Activated naive CD4-positive, alpha-beta T cell (primary cell): ENCODE measurements at places on chromosomes 6 and 20.
A peak's percentile ranks its signal among the peaks of the same experiment; 100 is the strongest.

DNA sequence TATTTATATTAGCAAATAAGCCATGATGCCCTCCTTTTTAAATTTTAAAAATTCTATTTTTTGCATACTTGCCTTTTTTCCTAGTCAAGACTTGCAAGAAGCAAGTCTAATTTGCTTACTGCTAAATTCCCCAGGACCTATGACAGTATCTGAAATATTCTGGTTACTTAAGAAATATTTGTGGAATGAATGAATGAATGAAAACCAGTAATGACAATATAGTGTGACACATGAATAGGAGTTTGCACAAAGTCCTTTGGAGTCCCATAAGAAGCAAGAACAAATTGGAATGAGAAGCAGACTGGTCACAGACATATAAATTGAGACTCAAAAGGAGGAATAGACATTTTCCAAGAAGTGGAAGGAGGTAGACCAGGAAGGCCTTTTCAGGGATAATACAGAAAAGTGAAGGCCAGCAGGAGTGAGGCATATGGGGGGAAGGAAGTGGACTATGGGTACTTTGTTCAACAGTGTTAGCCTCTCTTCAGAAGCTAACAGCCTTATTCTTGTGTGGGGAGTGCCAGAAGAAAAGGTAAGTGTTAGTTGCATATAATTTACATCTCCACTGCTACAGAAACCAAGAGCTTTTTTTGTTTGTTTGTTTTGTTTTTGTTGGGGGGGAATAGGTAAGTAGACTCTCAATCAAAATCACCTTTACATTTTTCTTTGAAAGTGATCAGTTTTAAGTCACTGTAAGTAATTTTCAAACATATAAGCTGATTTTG, 93.6 kb upstream of the FAM184A start:
- no peak for DNase-seq

GRCh38 chr6:27188885-27189418, 58.5 kb upstream of the PRSS16 start:
- no peak for DNase-seq

- peak; percentile 69 for DNase-seq
Observed at GRCh38 chr20:44215125-44215524, 4.6 kb upstream of the OSER1 start.

GRCh38 chr6:122649701-122650100, 39.5 kb downstream of the PKIB start:
- no peak for DNase-seq

DNA sequence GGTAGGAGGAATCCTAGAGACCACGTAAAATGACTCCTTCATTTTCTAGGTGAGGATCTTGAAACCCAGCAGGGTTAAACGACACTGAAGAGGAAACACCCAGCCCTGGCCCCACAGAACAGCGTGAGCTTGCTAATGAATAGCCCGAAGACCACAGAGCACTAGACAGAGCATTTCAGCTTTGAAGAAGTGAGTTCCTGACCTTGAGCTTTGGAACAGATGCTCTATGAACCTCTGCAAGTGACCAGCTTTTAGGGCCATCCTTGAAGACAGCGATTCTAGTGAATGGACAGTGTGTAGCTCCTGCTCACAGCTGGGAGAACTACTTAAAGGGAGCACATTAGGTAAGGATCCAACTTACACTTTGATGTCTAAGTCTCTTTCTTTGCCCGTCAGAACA, 74.0 kb upstream of the FRMD1 start:
- DNase-seq: no peak

DNA sequence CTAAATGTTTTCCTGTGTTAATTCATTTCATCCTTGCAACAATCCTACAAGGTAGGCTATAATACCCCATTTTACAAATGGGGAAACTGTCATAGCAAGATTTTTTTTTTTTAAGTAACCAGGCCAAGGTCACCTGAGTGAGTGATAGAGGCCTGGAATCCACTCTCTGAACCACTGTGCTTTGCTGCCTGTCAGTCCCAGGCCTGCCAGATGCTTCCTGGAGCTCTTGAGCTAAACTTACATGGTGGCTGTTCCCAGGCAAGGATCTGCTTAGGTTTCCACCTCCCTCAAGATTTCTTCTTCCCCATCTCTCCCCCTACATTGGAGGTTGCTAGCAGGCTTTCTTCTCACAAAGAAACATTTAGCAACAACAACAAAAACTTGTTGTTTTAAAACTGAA, 32.7 kb upstream of the RNF8 start:
- no peak for DNase-seq

DNA sequence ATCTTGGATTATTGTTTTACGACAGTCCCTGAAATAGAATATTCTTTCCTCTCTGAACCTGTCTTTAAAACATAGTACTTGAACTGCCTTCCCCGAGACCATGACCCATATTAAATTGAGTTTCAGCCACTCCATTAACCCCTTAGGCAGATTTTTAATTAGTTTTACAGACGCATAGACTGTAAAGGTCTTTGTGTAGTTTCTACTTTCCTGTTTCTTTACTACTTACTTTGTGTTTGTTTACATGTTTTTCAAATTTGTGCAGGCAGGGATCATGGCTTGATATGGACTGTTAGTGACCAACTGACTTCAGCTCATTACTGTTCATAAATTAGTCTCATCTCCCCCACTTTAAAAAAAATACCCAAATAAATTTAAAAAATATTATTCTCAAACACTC, 53.8 kb downstream of the FYN start:
- DNase-seq: no peak

DNA sequence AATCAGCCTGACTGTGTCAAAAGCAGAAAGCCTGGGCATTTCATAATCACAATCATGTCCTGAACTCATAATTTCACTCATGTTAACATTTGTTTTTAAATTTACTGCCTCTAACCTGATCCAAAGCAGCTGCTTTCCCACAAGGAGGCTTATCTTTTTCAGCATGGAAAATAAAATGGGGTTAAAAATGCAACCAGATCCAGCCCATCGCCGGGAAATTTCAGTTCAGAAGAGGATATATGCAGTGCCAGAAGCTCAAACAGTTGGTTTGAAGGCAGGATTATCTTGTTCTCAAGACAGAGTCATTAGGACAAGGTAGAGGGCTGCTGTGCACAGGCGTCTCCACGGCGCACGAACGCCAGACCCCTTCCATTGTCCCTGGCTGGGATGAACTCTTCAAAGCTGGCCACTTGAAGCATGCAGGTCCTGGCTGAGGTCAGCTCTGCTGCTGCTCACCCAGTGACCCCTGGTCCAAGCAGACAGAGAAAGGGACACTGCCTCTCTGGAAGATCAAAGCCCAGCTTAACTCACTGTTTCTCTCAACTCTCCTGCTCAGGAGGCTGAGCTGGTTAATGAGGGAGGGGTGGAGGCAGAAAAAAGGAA, 191.1 kb upstream of the HEY2 start:
- DNase-seq: no peak

GRCh38 chr20:20342066-20342465, 25.8 kb upstream of the INSM1 start:
- no peak for DNase-seq

- no peak for DNase-seq
Observed at GRCh38 chr6:74289884-74290283, 593.9 kb downstream of the CD109 start.

GRCh38 chr6:125198398-125198937, 44.9 kb downstream of the TPD52L1 start:
- DNase-seq: no peak

DNA sequence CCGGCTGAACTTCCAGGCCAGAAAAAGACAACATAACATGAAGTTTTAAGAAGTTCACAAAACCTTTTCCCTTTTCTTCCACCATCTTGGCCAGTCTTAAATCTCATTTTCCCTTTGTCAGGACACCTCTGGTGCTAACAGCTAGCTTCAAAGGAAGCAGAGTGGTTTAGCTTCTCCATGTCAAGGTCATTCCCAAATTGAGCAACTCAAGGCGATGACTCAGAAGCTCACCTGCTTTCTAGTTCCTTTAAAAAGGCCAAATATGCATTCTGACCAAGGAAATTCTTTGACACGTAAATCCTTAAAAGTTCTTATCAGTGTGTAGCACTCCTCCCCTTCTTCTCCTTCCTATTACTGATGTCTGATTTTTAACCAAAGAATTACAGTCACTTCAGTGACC, 69.6 kb upstream of the VGLL2 start:
- no peak for DNase-seq

GRCh38 chr6:160513836-160514235, 150.2 kb downstream of the LPA start:
- no peak for DNase-seq

DNA sequence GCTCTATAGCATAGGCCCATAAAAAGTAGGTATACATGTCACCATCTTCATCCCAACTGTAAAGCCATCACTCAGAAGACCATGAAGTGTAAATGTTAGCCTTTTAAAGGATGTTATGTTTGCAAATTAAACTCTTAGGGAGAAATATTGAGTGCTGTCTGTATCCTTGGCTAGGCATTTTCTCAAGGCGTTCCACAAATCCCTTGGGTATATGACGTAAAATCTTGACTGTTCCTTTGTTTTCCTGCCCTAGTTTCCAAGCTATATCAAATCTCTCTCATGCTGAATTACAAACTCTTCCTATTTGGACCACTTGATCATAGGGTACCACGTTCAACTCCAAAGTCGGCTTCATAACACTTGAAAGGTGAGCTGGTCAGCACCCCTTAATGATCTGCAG, 486.2 kb downstream of the HDGFL1 start:
- no peak for DNase-seq
